Mucosa of gallbladder (tissue), 1 donor: ENCODE measurements at places on chromosomes 4 and X. TPM values are rescaled to one million over a fixed set of nuclear protein-coding genes. Genes with fewer than 3 reads are reported as not detected.

The HS3ST1 gene
- total RNA-seq: 41.1 TPM

The ZXDA gene
- 8.4 TPM for total RNA-seq

The SLIT2 gene
- 19.1 TPM for total RNA-seq

The CTAG1B gene
- total RNA-seq: not detected

DNA sequence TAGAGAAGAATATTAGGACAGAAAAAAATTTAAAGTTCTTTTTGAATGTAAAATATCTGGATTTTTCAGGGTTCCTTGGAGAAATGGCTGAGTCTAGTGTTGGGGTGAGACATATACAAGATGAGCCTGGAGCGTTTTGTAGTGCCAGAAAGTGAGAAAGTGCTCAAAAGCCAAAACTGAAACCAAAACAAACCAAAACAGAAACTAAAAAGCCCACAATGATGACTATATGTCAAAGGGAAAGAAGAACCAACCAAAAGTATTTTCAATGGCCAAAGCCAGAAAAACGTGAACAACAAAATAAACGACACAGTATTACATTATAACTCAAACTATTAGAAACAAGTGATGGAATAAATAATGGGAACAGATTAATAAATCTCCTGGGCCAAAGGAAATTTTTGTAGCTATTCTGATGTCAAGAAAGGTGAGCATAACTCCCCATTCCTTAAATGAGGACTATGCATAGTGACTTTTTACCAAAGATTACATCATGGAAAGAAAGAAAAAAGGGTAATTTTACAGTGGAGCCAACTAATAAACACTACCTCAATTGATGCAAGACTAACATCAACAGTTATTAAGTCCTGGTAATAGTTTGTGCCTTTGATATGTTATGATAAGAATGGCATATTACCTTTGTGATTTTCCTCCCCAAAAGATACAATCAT lies 1137.6 kb downstream of the C4orf33 start:
- DNase-seq: no peak
